Urothelium cell line (cell line): ENCODE measurements at places on chromosomes 7 and 10.
A peak's percentile ranks its signal among the peaks of the same experiment; 100 is the strongest.

DNA sequence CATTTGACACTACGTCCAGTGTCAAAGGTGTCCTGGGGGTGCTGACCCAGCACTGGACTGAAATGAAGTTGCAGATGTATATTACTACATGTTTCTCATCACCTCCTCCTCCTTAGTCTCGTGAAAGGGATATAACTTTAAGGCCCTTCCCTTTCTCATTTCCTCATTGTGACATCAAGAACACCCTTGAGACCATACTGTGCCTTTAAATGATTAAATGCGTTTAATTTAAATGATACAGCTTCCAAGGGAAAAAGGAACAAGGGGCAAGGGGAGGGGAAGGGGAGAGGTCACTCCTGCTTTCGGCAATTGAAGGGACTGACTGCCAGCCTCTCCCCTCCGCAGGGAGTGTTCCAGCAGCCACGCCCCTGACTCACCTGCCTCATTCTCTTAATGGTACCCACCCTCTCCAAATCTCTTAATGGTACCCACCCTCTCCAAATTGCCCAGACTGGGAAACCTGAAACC is 80.5 kb upstream of the KMT2E start:
- no peak for DNase-seq

- peak; percentile 10 for DNase-seq
These were observed 17.7 kb downstream of the FRG2B start for GRCh38 chr10:133608855-133609254.

- no peak for DNase-seq
These were observed 38.3 kb downstream of the LMBR1 start for GRCh38 chr7:156854654-156855053.

DNA sequence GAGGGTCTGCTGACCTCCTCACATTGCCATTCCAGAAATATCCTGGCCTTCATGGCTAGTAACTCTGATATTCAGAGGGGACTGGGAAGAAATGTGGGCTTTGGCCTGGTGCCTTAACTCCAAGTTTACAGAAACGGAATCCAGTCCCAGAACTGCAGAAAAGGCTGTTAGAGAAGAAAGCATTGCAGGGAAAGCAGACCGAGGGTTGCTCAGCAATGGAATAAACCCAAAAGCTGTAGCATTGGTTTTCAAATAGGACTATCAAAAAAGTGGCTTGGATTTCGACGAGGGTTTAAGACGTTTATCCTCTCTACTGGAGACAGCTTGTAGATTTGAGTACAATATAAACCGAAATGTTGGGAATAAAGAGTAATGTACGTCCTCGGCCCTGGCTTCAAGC is 425.8 kb upstream of the FOXK1 start:
- no peak for DNase-seq

- no peak for DNase-seq
These were observed 3.6 kb downstream of the INA start for GRCh38 chr10:103280506-103280905.

DNA sequence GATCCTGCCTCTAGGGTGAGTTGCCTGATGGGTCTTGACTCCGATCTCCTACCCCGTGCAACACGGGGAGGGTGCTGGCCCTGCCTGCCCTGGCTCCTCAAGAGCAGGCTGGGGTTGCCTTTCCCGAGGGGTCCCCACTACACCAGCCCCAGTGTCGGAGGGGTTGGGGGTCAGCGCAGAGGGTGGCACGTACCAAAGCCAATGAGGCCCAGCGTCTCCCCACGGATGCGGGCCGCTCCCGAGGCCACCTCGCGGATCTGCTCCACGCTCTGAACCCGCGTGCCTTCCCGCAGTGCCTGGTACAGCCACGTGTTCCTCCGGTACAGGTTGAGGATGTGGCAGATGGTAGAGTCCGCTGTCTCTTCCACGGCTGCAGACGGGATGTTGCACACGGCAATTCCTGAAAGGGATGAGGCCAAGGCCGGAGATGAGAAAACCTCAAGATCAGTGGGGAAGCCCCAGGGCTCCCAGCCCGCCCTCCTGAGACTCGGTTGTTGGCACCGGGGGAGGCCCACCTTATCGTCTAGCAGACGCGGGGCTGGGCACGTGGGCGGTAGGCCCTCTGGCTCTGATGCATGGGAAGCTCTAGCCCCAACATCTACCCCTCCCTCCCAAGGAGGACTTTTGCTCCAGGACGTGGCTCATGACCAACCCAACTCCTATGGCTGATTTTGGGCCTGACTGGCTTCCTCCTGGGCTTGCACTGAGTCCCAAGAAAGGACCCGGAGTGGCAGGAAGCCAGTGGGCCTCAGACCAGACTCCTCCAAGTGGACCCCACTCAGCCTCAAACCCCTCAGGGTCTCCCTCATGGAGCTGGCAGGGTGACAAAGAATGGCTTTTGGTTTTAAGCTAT is 56.1 kb downstream of the ZRANB1 start:
- no peak for DNase-seq

GRCh38 chr7:155560982-155561686 is 14.8 kb upstream of the CNPY1 start:
- no peak for DNase-seq

DNA sequence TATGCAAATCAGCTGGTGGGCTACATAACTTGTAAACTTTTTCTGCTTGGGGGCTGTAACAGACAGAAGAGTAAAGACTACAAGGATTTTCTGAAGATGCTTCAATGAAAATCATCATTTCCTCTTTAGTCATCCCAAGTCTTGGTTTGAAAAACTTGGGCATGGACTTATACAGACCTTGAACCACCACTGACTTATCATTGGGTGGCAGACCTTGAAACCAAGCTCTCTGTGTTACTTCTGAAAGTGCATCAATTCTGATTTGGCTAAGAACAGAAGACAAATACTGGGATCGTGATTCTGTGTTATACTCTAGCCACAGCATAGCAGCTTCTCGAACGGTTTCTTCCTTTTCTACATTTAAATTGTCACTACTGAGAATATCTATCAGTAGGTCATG is 21.3 kb downstream of the KBTBD2 start:
- no peak for DNase-seq

DNA sequence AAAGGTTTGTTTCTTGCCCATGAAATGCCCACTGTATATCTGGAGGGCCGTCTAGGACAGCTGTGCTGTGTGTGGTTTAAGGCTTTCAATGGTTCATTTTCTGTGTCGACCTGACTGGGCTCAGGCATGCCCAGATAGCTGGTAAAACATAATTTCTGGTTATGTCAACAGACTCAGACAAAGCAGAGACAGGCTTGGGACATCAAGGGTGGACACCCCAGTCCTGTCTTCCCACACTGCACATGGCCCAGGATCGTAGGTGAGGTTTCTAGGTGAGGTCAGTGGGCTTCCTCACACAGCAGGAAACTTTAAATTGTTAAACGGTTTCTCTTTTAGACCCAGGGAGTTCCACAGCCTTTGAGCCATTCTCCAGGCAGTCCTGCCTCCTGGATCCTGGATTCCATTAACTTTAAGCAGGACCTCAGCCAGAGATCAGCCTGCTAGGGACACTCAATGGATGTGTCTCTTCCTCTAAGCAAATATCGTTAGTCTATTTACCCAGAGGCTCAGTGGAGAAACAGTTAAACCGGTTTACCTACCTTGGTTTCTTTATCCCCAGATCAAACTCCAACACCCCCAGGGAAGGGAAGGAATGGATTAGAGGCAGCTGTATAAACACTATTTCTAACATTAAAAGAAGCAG is 66.4 kb downstream of the ST8SIA6 start:
- DNase-seq: no peak

- DNase-seq: no peak
These were observed 4.0 kb downstream of the SFMBT2 start for GRCh38 chr10:7406712-7407333.

DNA sequence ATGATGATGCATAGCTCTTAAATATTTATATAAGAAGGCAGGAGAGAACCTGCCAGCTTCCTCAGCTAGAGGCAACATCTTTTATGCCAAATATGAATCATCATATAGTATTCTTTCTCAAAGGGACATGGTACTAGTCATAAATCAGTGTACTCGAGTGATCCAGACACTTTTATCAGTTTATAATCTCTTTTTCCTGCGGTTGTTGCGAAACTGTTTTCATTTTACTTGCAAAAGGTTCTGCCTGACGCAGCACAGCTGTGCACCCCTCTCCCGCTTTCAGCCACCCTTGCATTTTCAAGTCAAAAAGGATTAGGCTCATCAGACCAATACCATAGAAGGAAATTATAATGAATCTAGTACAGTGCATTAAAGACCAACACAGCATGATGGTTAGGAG is 332.3 kb upstream of the PRKCQ start:
- no peak for DNase-seq

DNA sequence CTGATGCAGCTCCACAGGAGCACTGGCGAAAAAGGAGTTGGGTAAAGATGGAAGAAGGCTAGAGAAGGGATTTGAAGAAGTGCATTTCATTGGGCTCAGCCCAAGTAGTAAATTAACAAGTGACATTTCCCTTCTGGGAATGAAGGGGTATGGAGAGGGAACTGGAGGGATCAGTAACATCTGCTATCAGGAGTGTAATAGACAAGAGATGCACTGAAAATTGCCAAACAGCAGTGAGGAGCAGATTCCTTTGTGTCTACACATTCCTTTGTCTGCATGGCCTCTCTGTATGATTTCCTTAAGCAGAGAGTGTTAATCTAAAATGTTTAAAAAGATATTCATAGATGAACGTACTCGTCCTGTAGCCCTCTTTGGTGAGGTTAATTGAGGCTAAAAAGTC is 148.2 kb upstream of the FERD3L start:
- no peak for DNase-seq

GRCh38 chr10:88114368-88114767 is 250.9 kb downstream of the PTEN start:
- no peak for DNase-seq

GRCh38 chr7:12137283-12137682 is 73.8 kb upstream of the TMEM106B start:
- DNase-seq: no peak

DNA sequence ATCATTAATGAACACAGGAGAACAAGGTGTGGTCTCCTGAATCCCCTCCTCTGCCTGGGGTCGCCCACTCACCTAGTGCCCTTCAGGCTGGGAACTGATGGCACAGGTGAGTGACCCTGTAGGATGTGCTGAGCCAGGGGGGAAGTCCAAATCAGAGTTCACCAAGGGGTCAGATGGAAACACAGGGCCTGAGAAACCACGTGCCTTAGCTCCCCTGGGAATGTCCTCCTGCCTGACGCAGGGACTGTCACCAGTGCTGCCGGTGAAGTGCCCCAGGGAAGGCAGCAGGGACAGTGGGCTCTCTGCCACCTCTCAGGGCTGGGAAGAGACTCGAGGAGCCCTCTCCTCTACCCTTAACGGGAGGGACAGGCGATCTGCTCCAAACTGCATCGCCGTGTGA is 5.8 kb upstream of the PYROXD2 start:
- DNase-seq: no peak

GRCh38 chr7:134339475-134339874 is 22.7 kb upstream of the SLC35B4 start:
- DNase-seq: no peak

GRCh38 chr7:148368562-148368961 is 222.0 kb upstream of the C7orf33 start:
- no peak for DNase-seq

- DNase-seq: no peak
These were observed 226.0 kb downstream of the SFMBT2 start for GRCh38 chr10:7184660-7185366.

DNA sequence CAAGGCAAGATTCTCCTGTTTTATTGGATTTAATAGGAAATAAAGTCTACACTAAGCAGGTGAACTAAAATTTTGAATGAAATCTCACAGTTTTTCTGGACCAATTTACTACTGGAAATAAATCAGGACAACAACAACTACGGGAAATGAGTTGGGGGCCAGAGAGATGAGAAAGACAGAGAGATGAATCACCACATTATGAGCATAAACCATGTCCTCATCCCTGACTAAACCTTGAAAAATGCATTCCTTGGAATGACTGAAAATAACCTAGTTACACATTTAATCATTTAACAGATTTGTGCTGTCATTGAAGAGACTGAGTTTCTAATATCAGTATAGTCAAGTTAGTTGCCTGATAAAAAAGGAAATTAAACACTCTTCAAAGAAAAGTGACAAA is 608.4 kb upstream of the KCND2 start:
- peak; percentile 28 for DNase-seq

DNA sequence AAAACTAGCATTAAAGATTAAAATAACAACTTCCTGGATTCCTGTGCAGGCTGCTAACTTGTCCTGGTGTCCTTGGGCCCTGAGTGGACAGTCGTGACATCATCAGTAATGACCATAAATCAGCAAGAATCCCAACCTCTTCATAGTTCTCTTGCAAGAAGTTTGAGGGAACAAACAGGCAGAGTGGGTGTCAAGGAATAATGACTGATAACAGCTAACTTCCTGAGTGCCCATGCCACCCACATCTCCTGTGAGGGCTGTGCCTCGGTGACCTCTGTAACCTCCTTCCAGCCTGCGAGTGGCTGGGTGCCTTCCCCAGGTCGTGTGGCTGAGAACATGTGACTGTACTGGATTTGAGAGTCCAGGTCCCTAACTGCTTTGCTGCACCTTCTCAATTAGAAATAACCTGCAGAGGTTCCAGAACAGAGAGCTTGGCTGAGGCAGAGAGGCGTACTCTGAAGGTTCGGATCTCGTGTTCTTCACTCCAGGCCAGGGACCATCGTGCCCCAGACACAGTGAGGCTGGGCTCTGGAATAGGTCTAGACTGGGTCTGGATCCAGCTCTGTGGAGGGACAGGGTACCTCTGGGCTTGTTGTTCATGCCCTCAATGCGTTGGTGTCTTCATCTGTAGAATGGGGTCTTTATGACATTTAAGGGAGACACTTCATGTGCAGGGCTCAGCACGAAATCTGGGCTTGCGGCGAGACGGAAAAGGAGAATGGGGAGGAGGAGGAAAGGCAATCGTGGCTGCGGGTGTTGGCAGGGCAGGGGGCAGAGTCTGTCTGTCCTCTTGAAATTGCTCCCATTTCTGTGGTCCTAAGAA is 313.1 kb upstream of the ZNF32 start:
- no peak for DNase-seq

- no peak for DNase-seq
These were observed 7.2 kb downstream of the STK32C start for GRCh38 chr10:132300582-132300981.

GRCh38 chr7:45001138-45001694 is 1.2 kb downstream of the CCM2 start:
- DNase-seq: peak; percentile 25

- DNase-seq: no peak
These were observed 19.1 kb upstream of the OGDHL start for GRCh38 chr10:49781247-49781646.

- DNase-seq: no peak
These were observed 141.7 kb upstream of the SEMA3A start for GRCh38 chr7:84336303-84336702.

DNA sequence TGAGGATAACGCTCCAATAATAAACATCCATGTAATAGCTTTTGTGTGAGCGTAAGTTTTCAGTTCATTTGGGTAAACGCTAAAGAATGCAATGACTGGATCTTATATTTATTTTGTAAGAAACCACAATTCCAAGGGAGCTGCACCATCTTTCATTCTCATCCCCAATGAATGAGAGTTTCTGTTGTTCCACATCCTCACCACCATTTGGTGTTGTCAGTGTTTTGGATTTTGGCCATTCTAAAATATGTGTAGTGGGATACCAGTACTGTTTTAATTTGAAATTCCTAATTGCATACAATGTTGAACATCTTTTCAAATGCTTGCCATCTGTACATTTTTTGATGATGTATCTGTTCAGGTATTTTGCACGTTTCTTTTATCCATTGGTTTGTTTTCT is 50.9 kb upstream of the SEMA3D start:
- DNase-seq: no peak

- DNase-seq: no peak
These were observed 36.0 kb downstream of the LRRC72 start for GRCh38 chr7:16562456-16563220.

- no peak for DNase-seq
These were observed 490.4 kb upstream of the SEMA3A start for GRCh38 chr7:84684836-84685480.
